NCI-H2107 (cell line): ENCODE measurements at places on chromosomes 16 and 17.
A peak's percentile ranks its signal among the peaks of the same experiment; 100 is the strongest.

- DNase-seq: no peak
Measured at GRCh38 chr16:58102665-58103392, 26.4 kb downstream of the CFAP20 start.

GRCh38 chr17:3956983-3957382, 7.3 kb downstream of the ATP2A3 start:
- peak; percentile 52 for DNase-seq

DNA sequence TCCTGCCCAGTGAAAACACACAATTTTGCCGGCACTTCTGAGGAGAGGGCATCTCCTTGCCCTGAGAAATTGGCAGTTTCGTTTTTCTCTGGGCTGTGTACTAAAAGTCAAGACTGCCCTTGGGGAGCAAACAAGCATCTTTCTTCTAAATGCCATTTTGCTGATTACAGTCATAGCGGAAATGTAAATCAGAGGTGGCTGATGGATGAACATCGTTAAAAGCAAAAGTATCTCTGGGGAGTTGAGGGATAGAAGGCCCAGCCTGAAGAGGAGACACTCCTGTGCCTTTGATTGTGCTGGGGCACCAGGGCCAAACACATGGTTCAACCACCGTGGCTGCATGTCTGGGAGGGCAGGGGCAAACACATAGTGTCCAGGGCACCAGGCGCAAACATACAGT, 49.8 kb downstream of the ABCC12 start:
- DNase-seq: no peak

DNA sequence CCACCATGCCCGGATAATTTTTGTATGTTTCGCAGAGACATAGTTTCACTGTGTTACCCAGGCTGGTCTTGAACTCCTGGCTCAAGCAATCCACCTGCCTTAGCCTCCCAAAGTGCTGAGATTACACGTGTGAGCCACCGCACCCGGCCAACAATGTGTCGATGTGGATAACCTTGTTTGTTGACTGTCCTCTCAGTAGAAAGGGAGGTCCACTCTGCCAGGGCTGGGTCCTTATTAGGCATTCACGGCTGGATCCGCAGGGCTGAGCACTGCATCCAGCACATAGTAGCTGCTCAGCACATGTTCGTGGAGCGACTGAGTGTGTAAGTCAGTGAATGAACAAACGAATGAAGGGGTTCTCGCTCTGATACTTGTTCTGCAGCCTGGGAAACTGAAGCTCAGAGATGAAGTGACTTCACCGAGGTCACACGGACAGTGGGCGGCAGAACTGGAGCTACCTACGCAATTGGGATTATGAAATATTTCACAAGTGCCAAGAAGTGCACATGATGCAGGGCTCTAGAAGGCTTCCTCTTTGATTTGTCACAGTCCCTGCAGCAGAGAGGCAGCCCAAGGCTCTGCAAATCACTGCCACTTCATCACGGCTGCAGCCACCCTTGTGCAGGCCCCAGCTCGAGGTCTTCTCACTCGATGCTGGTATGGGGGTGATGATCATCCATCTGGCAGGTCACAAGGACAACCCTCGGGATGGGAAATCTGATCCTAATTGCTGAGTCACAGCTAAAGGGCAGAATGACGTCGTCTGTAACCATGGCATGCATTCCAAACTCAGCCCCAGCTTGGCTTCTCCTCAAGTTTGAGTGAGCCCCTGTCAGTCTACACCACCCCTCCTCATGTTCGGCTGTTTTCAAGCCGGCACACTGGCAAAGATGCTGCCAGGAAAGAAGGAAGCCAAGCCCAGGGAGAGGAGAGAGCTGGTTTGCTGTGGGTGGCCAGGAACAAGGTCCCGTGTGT, 28.0 kb upstream of the SNN start:
- no peak for DNase-seq

- DNase-seq: no peak
Measured at GRCh38 chr16:54152362-54153239, 134.0 kb downstream of the IRX3 start.

DNA sequence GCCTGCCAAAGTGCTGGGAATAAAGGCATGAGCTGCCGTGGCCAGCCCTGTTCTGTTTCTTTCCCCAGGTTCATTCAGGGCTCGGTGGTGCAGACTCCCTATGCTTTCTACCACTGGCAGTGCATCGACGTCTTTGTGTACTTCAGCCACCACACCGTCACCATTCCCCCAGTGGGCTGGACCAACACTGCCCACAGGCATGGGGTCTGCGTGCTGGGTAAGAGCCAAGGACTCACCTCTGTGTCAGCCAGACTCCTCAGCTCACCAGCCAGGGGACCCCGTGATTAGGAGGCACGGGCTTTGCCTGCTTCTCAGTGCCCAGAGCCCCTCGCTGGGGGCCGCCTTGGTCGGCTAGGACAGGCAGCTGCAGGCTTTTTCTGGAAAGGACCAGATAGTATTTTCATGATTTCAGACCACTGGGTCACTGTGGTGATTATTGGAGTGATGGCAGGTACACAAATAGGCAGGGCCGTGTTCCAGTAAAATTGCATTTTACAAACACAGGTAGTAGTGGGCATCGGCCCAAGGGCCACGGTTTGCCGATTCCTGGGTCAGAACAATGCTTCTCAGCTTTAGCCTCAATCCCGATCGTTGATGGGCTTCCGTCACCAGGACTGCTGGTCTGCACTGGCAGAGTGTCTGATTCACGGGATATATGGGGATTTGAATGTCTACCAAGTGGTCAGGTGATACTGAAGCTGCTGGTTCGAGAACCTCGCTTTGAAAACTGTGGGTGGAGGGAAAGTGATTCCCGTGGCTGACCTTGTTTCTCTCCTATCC, 5.0 kb downstream of the ENGASE start:
- no peak for DNase-seq

GRCh38 chr16:75107505-75107904, 9.1 kb downstream of the LDHD start:
- DNase-seq: no peak

DNA sequence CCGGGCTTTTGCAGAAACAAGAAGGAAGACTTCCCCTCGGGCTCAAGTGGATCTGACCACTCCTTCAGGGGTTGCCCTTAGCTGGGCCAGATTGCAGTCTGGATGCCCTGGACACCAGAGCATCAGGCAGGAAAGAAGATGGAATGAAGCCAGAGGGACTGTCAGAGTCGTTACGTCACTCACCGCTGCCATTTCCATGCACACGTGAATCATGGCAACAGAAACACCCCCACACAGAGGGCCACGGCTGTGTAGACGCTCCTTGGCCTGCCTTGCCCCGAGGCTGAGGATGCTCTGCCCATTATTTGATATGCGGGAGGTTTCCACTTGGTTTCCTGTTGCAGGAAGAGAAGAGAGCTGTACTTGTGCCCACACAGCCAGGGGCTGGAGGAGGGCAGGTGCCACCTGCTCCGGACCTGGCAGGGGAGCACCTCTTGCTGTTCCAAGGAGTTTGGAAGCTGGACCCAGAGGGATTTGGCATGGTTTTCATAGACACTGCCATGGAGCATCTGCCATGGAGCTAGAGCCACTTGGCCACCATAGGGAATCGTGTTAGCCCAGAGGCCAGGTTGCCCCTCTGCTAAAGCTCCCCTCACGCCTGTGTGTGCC, 29.4 kb downstream of the RBFOX3 start:
- DNase-seq: no peak

DNA sequence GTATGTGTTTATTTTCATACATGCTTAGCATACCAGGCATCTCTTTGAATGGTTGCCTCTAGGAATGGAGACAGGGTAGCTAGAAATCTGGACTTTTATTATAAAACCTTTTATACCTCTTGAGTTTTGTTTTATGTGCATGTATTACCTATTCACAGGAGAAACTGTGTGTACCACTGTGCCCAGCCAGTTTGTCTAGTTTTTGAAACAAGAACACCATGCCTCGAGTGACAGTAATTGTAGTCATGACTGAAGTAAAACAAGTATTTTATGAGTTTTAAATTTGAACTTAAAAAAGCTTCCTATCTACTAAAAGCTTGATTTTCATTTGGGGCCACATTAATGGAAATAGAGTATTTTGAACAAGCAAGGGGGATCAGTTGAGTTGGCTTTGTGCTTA, 57.4 kb downstream of the SNTB2 start:
- DNase-seq: no peak

- no peak for DNase-seq
Measured at GRCh38 chr16:8505327-8505991, 84.9 kb downstream of the TMEM114 start.

DNA sequence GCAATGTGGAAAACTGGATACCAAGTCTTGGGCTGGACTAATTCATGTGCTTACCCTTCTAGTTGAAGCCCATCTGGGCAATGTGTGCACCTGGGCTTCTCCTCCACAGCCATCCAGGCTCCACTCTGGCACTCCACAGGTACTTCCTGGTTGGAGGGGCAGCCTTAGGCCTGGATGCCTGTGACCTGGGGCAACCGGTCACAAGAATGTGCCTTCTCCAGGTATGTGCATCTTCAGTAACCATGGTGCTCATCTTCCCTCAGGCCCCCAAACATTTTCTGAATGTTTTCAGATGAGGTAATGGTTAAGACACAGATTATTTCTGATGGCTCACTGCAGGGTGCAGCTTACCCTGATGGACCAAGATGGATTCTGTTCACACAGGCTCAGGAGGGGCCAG, 11.1 kb downstream of the C16orf86 start:
- no peak for DNase-seq

DNA sequence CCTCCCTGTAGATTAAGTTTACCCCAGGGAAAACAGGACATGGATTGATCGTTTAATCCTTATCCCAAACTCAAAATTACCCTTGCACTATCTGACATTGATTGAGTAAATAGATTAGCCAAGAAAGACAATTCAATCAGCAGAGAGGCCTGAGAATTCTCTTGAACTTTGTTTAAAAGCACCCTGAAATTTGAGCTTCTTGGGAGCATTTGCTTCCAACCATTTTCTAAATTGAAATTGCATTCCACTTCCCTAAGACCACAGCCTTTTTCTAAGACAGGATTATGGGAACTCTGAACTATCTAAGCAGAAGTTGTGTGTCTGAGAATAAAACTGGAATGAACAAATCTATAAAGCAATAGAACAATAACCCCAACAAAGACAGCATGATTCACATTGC, 76.6 kb upstream of the TNRC6A start:
- no peak for DNase-seq

DNA sequence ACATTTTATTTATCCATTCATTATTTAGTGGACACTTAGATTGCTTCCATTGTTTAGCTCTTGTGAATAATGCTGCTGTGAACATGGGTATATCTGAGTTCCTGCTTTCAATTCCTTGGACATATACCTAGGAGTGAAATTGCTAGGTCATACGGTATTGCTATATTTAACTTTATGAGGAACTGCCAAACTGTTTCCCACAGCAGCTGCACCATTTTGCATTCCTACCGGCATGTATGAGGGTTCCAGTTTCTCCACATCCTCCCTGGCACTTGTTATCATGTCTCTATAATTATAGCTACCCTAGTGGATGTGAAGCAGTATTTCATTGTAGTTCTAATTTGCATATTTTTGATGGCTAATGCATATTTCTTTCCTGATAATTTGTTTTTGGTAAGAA, 23.7 kb upstream of the DRG2 start:
- DNase-seq: no peak

GRCh38 chr16:68590201-68590994, 51.3 kb downstream of the ZFP90 start:
- no peak for DNase-seq

- peak; percentile 64 for DNase-seq
Measured at GRCh38 chr17:36722121-36722902, 120.9 kb downstream of the MRM1 start.

GRCh38 chr17:16980813-16981731, 9.2 kb upstream of the TNFRSF13B start:
- DNase-seq: no peak

DNA sequence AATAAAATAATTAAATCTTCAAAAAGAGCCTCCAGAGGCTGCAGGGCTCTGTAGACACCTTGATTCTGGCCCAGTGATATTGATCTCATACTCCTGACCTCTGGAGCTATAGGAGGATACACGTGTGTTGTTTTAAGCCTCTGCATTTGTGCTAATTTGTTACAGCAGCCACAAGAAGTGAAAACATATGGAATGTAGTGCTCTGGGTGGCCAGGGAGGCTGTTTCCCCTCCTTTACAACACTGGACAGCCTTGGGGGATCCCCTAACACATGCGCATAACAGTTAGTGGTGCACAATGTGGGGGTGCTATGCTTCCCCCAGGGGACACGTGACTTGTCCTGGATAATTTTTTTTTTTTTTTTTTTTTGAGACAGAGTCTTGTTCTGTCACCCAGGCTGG, 4.7 kb upstream of the ZNF500 start:
- no peak for DNase-seq

GRCh38 chr17:2713881-2714280, 2.3 kb upstream of the CLUH start:
- no peak for DNase-seq

DNA sequence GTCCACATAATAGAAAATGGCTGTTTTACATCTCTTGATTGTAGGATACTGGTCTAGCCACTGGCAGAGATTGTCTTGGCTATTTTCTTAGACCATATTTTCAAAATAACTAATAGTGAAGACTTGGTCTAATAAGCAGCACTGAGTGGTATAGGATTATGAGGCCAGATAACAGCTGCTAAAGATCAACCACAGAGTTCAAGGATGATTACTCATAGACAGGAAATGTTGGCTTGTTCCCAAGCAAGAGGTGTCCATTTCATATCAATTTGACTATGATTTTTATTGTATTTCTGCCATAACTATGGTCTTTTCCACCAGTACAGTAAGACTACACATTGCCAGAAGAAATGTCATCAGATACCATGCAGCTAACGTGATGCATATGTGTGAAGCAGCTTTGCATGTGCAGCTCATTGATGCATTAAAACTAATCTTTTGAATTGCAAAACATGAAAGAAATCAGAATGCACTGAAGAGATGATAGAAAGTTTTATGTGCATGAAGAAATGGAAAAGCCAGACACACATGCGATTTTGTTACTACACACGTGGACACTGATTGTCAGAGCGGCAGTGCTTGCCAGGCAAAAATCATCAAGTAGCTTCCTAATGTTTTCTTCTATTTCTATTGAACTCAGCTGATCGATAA, 693.3 kb downstream of the CDH11 start:
- DNase-seq: no peak

- no peak for DNase-seq
Measured at GRCh38 chr17:183021-183420, 1.6 kb upstream of the DOC2B start.

GRCh38 chr17:30234964-30235363, 533 bp downstream of the SLC6A4 start:
- no peak for DNase-seq

DNA sequence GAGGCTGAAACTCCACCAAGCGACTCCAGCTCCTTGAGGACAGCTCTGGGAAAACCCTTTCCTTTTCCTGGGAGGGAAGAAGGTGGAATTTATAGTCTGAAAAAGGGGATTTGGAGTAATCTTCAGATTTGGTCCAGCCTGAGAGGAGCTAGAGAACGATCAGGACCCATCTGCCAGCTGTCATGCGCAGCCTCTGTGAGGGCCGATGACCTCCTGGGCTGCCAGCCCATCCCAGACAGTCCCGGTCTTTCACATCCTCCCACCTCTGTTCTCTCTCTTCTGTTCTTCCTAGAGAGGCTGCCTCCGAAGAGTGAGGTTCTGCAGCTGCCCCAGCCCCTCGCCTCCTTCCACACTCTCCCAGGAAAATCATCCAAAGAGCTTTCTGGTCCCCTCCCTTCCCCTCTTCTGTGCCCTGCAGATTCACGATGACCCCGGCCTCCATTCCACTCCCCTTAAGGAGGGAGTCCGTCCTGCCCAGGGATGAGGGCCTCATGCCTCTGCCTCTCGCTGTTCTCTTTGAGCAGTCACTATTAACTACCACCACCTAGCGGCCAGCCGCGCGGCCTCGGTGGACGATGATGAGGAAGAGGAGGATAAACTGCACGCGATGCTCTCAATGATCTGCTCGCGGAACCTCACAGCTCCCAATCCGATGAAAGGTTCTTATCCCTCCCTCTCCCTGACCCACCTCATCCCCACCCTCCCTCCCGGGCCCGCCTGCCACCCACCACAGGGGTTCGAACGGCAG, 29.6 kb downstream of the SGSM2 start:
- DNase-seq: no peak
